ENCODE measurements at places on chromosomes 1 and 21.
A peak's percentile ranks its signal among the peaks of the same experiment; 100 is the strongest.

GRCh38 chr1:221331273-221332183 is 410.4 kb downstream of the DUSP10 start:
- no peak for DNase-seq

DNA sequence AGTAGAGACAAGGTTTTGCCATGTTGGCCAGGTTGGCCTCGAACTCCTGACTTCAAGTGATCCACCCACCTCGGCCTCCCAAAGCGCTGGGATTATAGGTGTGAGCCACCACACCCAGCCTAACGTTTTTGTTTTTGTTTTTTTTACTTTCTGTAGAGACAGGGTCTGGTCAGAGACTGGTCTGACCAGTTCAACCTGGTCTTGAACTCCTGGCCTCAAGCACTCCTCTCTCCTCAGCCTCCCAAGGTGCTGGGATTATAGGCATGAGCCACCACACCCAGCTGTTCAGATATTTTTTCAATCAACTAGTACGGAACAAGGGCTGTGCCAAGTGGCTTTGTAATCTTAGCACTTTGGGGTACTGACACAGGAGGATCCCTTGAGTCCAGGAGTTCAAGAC is 209.5 kb downstream of the RERE start:
- DNase-seq, result peak; percentile 14

GRCh38 chr1:56081736-56082135 is 497.6 kb downstream of the PLPP3 start:
- no peak for DNase-seq

GRCh38 chr1:66415281-66415680 is 118.7 kb upstream of the SGIP1 start:
- no peak for DNase-seq

DNA sequence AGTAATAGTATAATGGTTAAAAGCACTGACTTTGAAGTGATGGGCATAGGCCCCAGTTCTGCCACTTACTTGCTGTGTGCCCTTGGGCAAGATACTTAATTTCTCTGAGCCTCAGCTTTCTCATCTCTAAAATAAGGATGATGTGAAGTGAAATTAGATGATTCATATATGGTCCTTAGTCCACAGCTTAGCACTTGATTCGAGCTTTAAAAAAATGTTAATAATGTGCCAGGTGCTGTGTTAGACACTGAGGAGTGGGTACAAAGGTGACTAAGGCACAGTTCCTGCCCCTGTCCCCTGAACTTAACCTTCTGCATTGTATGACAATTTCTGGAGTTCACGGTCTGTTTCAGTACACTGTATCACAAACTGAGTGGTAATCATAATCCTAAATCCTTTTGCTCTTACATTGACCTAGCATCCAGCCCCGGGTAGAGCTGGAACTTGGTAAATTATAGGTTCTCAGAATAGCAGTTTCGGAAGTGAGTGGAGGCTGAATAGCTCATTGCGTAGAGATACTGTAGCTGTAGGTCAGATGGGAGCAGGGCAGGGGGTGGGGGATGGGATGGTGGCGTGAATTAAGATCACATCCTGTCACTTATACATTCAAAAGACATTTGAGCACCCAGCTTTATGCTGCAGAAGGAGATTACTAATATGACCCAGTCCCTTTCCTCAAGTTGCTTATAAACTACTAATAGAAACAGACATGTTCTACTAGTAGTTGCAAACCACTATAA is 1.5 kb downstream of the ZNF691 start:
- no peak for DNase-seq

DNA sequence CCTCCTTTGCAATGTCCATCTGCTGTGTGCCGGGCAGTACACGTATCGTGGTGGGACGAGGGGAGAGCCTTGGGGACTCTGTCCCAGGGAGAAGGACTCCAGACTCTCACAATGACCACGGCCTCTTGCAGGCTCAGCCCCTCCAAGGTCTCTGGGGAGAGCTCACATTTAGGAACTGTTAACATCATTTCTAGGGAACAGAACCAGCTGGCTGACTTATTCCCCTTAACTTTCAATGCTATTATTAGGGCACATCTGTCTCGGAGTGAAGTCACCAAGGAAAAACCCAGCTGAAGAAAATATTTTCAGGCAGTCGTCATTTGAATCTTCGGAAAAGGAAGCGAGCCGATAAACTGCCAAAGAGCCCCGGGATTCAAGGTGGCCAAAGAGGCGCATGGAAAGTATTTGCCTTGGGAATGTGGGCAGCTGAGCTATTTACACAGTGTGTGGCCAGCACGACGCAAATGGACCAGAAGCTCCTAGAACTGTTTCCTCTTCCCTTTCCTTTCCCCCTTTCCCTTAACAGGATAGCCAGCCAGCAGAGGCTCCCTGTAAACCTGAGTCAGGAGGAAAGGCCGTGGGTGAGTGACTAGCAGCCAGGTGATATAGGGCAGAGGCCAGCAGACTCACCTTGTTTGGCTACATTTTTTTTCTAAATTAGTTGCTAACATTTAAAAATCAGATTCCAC is 74.5 kb downstream of the ITPKB start:
- DNase-seq, result no peak

DNA sequence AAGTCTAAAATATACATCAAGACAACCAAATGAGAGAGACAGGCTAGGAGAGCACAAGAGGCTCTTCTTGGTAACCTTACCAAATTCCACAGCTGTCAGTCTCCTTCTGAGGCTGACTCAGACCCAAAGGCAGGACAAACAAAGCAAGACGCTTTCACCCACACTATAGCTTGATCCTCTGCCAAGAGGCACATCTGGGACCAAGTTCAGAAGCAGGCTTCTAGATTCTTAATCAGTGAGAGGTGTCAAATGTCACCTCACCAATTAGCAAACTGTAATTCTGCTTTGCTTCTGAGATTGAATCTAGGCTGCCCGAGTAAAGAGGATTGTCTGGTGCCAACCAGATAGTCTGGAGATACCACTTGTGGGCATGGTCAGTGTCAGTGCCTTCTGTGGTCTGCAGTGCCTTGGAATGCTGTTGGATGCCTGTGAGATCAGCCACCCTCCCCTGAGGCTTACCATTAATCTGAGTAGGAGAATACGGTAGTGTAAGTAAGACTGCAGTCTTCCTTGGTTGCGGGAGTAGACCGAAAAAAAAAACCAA is 151.0 kb downstream of the FMN2 start:
- no peak for DNase-seq

GRCh38 chr1:6462412-6463119 is 3.4 kb downstream of the TNFRSF25 start:
- no peak for DNase-seq

DNA sequence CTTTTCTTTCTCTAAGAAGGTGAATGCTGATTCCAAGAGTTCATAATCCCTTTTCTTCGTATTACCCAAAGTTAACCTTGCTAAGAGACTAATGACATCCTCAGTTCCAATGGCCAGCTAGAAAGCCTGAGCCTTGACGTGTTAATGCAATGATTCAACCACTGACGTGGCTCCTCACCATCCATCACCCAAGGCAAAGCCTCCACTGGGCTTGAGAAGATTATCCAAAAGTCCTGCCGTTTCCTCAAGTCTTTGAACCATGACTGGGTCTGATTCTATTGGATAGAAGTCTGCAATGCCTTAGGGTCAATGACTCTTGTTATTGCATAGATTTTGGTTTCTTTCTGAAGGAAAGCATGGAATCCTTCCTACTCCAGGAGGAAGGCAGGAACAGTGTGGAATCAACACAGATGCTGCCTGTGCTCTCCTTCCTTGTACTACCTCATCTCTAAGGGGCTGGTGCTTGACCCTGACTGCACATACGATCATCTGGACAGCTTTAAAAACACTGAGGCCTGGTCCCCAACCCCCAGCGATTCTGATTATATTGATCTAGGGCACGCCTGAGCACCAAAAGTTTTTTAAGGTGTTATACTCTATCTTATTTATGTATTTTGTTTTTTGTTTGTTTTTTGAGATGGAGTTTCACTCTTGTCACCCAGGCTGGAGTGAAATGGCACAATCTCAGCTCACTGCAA is 69.3 kb upstream of the ANGPTL1 start:
- DNase-seq, result no peak

DNA sequence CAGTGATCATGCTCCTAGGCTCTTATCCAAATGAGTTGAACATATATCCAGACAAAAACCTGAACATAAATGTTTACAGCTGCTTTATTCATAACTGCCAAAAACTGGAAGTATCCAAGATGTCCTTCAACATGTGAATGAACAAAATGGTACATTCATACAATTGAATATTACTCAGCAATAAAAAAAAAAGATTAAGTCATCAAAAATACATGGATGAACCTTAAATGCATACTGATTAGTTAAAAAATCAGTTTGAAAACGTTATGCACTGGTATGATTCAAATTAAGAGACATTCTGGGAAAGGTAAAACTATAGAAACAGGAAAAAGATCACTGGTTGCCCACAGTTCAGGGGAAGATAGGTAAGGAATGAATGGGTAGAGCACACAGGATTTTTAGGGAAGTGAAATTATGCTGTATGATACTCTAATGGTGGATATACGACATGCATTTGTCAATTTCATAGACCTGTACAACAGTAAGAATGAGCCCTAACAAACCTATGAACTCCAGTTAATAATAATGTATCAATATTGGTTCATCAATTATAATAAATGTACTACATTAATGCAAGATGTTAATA is 3.1 kb downstream of the LRRC40 start:
- no peak for DNase-seq

- DNase-seq, result no peak
Measured at GRCh38 chr1:41876576-41877445, 41.9 kb downstream of the HIVEP3 start.

GRCh38 chr1:21590934-21591333 is 78.2 kb downstream of the RAP1GAP start:
- no peak for DNase-seq

DNA sequence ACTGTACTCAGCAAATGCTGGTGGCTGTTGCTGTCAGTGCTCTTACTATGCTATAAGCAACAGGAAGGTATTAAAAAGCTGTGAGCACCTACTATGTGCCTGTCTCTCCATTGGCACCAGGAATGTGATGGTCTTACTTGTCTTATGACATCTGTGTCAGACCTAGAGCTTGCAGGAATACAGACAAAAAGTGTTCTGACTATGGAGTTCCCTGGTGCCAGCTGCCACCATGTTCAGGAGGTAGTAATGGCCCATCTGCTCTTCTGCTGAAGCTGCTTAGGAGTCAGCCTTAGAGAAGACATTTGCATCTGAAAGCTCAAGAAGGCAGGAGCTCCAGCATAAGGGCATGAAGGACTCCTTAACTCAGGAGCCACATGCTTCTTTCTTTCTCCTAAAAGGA is 52.3 kb downstream of the MAB21L3 start:
- DNase-seq, result no peak

DNA sequence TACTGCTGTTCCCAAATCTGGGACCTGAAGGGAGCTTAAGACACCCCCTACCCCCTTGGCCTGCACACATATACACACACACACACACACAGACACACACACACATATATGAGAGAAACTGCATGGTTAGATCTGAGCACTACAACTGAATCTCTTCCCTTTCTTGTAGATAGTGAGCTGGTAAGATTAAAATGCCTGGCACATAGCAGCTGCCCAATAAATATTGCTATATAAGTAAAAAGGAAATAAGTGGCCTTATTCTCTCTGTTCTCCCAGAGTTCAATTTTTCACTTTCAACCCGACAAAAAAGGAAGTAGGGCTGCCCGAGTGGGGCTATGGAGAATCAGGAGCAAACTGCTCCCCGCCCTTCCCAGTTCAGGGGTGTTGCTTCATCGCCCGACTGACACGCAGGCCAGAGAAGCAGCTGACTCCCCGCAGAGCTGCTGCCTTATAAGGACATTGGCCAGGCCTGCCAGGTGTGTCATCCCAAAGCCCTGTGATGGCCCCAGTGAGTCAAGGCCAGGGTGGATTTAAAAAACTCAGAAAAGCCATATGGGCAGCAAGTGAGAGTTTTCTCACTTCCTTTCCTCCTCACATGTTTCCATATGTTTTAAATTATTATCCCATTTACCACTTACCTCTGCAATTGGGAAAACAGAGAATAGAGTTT is 106.5 kb upstream of the SLC44A3 start:
- DNase-seq, result peak; percentile 81

GRCh38 chr21:14964621-14965020 is 100.2 kb downstream of the NRIP1 start:
- no peak for DNase-seq

- DNase-seq, result no peak
Measured at GRCh38 chr1:84708031-84708430, 17.8 kb upstream of the SSX2IP start.

GRCh38 chr21:35257413-35257812 is 208.3 kb upstream of the RUNX1 start:
- peak; percentile 24 for DNase-seq

GRCh38 chr1:197567442-197567841 is 207.8 kb downstream of the DENND1B start:
- DNase-seq, result no peak

GRCh38 chr1:18307329-18307898 is 173.3 kb upstream of the KLHDC7A start:
- no peak for DNase-seq

- DNase-seq, result no peak
Measured at GRCh38 chr1:52798331-52798730, 44.2 kb upstream of the ZYG11A start.
